ENCODE measurements at places on chromosomes 6 and 20.

GRCh38 chr20:14295238-14295637 is 42.2 kb downstream of the FLRT3 start:
- DNase-seq, result no peak

DNA sequence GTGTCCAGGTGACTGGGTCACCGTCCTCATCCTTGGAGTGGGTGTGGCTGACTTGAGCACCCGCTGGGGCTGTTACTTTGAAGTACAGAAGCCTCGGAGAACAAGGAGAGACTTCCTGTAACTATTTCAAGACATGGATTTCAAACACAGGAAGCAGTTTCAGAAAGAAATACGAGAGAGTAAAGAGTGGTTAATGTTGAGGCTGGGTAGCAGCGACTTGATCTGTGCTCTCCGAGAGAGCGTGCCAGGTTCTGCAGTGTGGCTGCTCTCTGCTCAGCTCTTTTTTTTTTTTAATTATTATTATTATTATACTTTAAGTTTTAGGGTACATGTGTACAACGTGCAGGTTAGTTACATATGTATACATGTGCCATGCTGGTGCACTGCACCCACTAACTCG is 17.5 kb upstream of the EFCAB8 start:
- no peak for DNase-seq

DNA sequence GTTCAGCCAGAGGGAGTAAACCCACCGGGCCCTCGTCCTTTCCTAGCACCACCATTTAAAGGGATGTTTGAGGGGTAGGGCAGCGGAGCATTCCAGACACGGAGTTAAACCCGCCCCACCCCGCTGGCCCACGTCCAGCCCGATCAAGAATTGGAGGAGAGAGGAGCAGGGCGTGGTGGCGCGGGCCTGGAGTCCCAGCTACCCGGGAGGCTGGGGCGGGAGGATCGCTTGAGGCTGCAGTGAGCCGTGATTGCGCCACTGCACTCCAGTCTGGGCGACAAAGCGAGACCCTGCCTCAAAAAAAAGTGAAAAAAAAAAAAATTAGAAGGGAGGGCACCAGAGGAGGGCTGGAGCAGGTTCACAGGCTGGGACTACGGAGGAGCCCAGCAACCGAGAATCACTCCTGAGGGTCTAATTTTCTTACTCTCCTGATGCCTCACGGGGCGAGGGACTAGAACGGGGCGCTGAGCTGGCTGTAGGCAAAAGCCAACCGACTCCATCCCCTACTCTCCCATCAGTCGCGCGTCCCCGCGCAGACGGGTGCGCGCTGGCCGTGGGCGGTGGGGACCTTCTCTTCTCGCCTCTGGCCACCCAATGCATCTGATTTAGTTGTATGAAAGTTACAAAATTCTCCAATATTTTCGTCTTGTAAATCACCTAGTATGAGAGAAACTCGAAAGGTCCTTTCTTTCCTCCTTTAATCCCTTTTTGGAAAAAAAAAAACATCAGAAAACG is 6.1 kb upstream of the HSPA1B start:
- DNase-seq, result no peak

DNA sequence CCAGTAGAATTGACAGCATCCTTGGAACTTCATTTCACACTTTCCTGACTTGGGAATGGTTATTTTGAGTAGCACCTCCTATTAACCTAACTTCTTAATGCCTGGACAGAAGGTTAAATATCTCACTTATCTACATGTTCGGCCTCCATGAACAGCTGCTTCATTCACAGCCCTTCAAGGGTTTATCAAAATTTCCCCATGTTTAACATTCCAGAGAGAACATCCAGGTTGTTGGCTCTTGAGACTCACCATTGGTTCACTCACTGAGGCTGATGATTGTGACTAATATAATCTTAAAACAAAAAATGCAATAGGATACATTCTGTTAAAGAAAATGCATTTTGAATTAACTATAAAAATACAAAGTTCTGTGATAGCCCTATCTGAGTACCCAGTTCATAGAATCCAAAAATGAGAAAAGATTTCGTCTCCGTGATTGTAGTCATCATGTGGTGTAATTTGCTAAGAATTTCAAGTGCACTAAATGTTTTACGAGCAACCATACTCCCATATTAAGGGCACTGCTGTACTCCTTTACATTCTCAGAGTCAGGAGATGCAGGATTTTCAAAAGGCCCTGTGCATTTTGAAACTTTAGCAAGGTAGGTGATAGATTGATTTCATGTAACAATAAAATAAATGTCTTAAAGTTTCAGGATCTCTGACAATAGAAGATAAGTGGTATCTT is 260.6 kb upstream of the TAB2 start:
- no peak for DNase-seq

GRCh38 chr20:23341073-23341472 is 9.5 kb upstream of the NXT1 start:
- DNase-seq, result no peak

DNA sequence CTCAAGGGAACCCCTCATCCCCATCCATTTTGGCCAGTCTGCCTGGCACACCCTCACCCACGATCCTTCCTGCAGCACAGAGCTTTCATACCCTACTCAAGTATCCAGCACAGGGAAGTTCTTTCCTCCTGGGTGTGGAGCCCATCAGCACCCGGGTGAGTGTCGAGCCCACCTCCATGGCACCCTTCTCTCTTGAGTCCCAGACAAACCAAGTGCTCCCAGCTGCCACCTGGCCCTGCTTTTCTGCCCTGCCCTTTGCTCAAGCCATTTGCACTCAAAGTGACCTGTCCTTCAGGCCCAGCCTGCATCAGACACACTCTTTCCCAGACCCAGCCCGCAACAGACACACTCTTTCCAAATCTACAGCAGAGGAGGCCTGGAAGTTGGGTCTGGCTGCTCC is 257.2 kb downstream of the DLL1 start:
- no peak for DNase-seq

DNA sequence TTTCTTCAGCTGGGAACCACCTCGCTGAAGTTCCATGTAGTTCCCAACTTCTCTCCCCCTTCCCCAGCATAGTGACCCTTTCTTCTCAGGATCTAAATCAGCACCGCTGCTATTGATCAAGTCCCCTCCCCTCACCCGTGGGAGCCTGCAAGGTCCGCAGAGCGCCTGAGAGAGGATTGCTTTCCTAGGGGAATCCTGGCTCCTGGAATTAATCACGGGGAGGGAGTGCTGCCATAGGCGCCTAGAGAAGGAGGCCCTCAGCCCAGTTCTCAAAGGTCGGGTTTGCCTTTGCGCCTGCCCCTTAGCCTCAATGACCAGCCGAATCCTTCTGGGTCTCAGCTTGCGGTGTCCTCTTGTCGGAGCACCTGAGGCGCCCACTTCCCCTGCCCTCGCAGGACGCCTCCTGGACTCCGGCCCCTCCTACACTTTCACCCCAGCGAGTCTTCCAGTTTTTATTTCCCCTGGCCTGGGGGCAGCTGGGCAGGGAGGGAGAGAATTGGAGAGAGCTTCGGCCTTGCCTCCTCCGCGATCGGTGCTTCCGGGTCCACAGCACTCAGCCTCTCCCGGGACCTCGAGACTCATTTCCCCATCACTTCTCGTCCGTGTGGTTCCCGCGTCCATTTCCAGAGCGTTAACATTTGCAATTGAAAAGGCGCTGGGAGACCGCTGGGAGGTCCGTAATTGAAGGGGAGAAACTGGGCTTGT is 3.1 kb upstream of the NKX2-2 start:
- no peak for DNase-seq

GRCh38 chr6:42043787-42044475 is 6.4 kb upstream of the TAF8 start:
- peak; percentile 96 for DNase-seq

GRCh38 chr6:110093981-110094380 is 85.5 kb downstream of the WASF1 start:
- DNase-seq, result no peak

- DNase-seq, result no peak
Observed at GRCh38 chr20:20733943-20734342, 21.5 kb upstream of the RALGAPA2 start.

GRCh38 chr6:41736800-41737555 is 1.6 kb upstream of the TFEB start:
- no peak for DNase-seq

DNA sequence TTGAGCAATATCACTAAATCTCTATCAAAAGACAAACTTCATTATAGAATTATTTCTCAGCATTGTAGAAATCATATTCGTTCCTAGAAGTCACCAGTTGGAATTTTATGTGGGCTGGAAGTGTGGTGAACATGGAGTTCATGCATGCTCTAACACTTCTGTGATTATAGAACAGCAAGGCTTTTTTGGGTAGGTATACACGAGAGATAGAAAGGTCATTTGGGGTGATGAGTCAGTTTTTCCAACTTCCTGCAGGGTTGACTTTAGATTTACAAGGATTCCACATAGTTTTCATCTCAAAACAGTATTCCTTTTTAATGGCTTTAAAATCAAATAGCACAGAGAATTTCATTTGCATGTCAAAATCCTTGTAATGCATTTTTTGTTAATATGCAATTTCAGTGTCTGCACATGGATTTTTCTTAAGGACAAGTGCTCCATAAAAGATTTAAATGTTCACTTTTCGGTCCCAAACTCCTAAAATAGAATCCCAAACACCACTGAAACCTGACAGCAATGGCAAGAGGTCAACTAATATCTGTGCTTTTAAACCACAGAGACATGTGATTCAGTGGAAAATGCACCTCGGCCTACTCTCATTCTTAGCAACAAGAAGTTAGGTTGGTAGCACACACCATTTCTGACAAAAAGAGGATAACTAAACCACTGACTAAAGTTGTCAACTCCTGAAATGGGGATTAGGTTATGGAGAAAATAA is 211.0 kb downstream of the MOXD1 start:
- DNase-seq, result no peak

DNA sequence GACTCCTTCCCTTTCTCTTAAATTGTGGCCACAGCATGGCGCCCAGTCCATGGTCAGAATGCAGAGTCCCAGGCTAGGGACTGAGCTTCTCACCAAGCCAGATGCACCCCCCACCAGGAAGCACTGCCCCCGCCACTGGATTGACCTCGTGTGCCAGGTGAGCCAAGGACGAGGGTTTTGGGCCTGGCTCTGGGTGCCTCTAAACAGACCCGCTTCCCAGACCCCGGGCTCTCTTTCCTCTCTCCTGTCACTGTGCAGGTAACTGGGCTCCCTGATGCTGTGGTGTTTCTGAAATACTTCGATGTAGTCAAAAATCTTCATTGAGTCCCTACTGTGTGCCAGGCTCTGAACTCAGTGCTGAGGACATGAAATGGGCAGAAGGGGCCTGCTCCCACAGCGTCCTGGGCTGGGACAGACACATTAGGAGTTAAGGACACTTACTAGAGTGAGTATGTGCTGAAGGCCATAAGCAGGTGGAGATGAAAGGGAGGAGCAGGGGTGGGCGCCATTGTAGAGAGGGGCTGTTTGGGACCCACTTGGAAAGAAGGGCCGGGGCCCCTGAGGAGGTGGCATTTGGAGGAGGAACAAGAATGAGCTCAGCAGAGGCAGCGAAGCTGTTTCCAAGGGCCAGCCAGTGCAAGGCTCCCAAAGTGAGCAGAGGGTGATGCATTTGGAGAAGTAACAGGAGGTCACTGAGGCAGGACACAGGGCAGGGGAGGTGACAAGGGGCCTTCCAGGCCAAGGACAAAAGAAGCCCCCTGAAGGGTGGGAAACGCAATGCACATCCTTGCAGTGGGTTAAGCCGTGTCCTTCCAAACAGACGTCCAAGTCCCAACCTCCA is 217.1 kb downstream of the ANKRD60 start:
- DNase-seq, result no peak

DNA sequence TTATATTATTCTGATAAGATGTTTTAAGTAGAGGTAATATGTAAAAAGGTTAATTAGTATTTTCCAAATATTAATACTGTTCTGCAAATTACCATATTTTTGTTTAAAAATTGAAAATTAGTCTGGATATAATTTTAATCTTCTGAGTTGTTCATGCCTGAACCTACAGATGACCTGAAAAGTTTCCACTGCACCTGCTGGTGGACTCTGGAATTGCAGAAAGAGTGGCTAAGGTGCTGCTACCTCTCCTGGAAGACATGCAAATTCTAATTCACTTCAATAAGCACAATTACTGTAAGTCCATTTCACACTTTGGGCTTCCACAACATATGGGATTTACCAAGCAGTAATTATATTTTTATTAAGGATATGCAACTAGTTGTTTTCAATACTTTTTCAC is 77.7 kb upstream of the OLIG3 start:
- DNase-seq, result peak; percentile 78

DNA sequence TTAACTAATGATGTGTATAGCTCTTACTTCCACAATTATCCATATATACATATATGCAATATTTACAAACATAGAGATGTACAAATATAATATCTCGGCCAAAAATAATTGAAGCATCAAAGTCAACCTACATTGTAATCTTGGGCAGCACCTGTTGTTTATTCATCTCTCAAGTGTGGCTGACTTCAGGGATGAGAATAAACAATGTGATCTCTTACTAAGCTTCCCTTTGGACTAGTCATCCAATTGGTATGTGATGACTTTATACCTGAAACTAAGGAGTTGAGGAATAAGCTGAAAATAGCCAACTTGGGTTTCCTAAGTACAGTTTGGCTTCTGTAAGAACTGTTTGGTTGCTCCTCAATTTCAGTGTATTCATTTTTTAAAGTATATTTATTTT is 256.6 kb downstream of the KHDC1L start:
- no peak for DNase-seq

DNA sequence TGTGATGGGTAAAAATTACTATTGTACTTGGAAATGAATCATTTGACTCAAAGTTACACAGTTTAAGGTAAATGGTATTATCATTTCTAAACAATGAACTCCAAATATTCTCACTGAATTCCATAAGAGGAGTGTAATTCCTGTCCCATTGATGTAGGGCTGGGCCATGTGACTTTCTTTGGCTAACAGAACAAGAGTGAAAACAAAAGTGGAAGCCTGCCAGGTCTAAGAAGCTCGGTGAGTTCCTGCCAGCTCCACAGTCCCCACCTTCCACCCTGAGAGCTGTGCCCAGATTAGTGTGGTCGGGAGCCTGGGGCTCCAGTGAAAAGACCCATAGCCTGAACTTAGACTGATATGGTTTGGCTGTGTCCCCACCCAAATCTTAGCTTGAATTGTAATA is 24.6 kb downstream of the TBXT start:
- DNase-seq, result no peak

- DNase-seq, result peak; percentile 67
Observed at GRCh38 chr20:53582574-53583351, 10.9 kb downstream of the ZNF217 start.

DNA sequence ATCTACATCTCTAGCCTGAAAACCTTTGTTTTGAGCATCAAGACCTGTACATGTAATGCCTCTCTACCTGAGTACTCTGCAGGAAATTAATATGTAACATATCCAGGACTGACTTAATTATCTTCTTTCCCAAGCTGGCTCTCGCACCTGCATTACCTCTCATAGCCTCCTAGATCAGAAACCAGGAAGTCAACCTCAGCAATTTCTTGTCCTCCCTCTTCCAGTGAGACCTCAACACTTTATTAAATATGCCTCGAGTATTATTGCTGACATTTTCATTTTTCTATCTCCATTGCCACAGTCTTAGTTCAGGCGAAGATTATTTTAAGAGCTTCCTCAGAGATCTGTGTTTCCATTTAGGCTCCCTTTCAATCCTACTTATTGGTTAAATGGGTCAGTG is 69.0 kb downstream of the MACROD2 start:
- no peak for DNase-seq

GRCh38 chr20:63657260-63657936 is 714 bp upstream of the RTEL1 start:
- no peak for DNase-seq
